ENCODE measurements at places on chromosomes 1 and 21. TPM values are rescaled to one million over a fixed set of nuclear protein-coding genes. Genes with fewer than 3 reads are reported as not detected.

GRCh38 chr1:39384305-39384704 is 107.1 kb upstream of the BMP8A start:
- H3K27ac ChIP-seq, result no peak overlapping the region
- H3K4me3 ChIP-seq, result no peak overlapping the region
- no peak for DNase-seq
- peaks cover 30% of the 10 kb centered on the region for H3K36me3 ChIP-seq

DNA sequence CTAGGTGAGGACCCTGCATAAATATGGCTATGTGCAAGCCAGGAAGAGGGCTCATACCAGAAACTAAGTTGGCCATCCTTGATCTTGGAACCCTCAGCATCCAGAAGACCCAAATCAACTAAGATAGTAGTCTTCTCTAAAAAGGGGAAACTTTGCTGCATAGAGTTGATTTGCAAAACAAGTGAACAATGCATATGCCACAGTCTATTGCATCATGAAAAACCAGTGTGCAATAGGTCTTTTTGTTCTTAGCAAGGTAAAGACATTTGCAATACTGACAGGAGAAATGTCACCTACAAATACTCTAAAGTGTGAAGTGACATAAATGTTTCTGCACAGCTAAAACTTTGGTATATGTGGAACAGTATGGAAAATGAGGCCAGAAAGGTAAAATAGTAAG is 2.0 kb upstream of the IFI16 start:
- H3K4me1 ChIP-seq, result no peaks in the 10 kb centered on the region
- no peaks in the 10 kb centered on the region for H3K27me3 ChIP-seq
- H3K36me3 ChIP-seq, result no peaks in the 10 kb centered on the region
- no peak overlapping the region for H3K4me3 ChIP-seq

FAM151A gene
- not detected for total RNA-seq

EDN2 gene
- 3.6 TPM for total RNA-seq

MATN1 gene
- 0.33 TPM for total RNA-seq

All from body of pancreas (tissue), 4 donors.